Esophagus (tissue), 2 donors: ENCODE measurements at places on chromosomes 4 and X. TPM values are rescaled to one million over a fixed set of nuclear protein-coding genes. Genes with fewer than 3 reads are reported as not detected.

Gene FATE1
- not detected for polyA plus RNA-seq

Gene IGSF1
- not detected for polyA plus RNA-seq

Gene TCP11X2
- not detected for polyA plus RNA-seq

Gene SHROOM3
- 15.3 TPM for polyA plus RNA-seq

Gene PAGE4
- polyA plus RNA-seq: not detected

Gene TECRL
- polyA plus RNA-seq: 0.10 TPM

Gene SMIM10
- 1.8 TPM for polyA plus RNA-seq

Gene PABPC5
- polyA plus RNA-seq: 0.08 TPM

Gene TBCK
- polyA plus RNA-seq: 8.2 TPM

Gene ERAS
- polyA plus RNA-seq: 0.10 TPM

Gene MAGEE2
- polyA plus RNA-seq: not detected

Gene PRKG2
- polyA plus RNA-seq: 0.45 TPM

Gene RNF150
- 0.87 TPM for polyA plus RNA-seq

Gene MAGEA4
- polyA plus RNA-seq: not detected

Gene PCDH11X
- polyA plus RNA-seq: under 0.01 TPM

Gene IGBP1
- 45.4 TPM for polyA plus RNA-seq

Gene GYG2
- 0.42 TPM for polyA plus RNA-seq

Gene STK26
- polyA plus RNA-seq: 9.1 TPM

Gene SMIM31
- polyA plus RNA-seq: not detected

Gene CXCL5
- 0.01 TPM for polyA plus RNA-seq

Gene SORCS2
- 1.1 TPM for polyA plus RNA-seq

Gene FNIP2
- polyA plus RNA-seq: 2.9 TPM

Gene PRDM8
- 1.2 TPM for polyA plus RNA-seq

Gene FDCSP
- polyA plus RNA-seq: 0.29 TPM

Gene CYSLTR1
- 0.84 TPM for polyA plus RNA-seq

Gene CT45A2
- not detected for polyA plus RNA-seq

Gene RGN
- 1.1 TPM for polyA plus RNA-seq

Gene NUDT9
- polyA plus RNA-seq: 25.7 TPM
